Activated naive CD4-positive, alpha-beta T cell (primary cell): ENCODE measurements at places on chromosomes 13 and 19.

- no peak for DNase-seq
Observed at GRCh38 chr13:43153436-43154090, 130.2 kb downstream of the DNAJC15 start.

DNA sequence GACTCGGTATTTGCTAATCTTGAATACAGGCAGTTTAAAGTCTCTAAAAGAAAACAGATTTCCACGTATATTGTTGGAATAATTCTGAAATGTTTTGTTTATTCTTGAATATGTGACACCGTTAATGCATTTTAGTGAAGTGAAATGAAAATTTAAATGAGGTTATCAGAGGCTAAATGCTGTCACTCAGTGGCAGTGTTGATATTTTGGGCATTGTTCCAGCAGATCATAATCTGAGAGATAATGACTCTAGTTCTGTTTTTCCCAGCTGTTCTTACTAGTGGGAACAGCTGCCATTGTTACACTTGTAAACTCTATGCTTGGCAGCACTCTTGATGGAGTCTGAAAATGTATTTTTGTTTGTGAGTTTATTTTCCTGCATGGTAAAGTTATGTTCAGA is 365.6 kb upstream of the SLC10A2 start:
- no peak for DNase-seq

GRCh38 chr19:28301463-28301862 is 911.5 kb downstream of the UQCRFS1 start:
- DNase-seq, result no peak

GRCh38 chr19:56321254-56321988 is 6.8 kb upstream of the ZSCAN5A start:
- no peak for DNase-seq

DNA sequence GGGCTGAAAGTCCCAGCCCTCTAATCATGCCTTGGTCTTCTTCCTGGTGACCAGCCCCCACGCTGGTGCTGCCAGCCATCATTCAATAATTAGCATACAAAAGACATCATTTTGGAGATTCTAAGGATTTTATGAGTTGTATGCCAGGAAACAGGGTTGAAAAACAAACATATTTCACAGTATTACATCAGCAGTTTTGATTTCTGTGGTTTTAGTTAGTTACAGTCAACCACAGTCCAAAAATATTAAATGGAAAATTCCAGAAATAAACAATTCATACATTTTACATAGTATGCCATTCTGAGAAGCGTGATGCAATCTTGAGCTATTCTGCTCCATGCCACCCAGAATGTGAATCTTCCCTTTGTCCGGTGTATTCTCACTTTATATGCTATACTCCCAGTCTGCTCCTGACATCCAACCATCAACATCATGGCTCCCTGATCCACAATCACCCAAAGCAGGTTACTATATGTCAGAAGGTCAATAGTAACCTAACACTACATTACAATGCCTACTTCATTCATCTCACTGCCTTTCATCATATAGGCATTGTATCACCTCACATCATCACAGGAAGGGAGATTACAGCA is 49.2 kb downstream of the STOML3 start:
- no peak for DNase-seq

DNA sequence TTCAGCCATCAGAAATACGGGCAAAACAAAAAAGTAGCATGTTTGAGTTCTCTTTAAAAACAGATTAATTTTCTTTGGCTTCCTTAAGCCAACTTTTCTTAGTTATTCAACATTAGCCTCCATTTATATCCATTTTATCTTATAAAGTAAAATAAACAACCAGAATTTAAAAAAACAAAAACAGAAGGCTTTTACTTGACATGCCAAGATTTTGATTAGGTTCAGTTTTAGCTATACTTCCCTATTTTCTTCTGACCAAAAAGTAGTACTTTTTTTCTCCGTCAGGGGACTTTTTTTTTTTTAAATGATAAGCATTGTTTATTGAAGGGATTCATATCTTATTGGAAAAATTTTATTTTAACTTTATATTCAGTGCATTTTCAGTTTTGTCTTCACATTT is 18.1 kb downstream of the RNASEH2B start:
- no peak for DNase-seq

DNA sequence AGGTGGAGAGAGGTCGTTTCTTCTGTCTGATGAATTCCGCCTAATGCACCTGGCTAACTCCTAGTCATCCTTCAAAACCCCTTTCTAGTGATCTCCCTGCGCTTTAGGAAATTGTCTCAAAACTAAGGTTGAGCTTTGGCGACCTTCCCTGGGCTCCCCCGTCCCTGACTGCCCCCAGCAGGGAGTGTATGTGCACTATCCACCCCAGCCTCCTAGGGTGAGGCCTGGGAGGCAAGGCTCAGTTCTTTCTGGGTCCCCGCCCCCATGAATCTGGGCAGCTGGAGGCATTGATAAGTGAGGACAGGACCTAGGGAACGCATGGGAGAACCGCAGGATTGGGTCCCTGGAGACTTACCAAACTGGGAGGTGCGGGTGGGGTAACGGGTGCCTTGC is 378 bp downstream of the TLE6 start:
- no peak for DNase-seq

- no peak for DNase-seq
Observed at GRCh38 chr13:60642552-60642951, 245.5 kb downstream of the TDRD3 start.

GRCh38 chr13:26831336-26831908 is 70.8 kb upstream of the GPR12 start:
- DNase-seq, result no peak

- no peak for DNase-seq
Observed at GRCh38 chr13:20714563-20715329, 11.2 kb downstream of the IL17D start.
